AG04449 (cell line): ENCODE measurements at places on chromosomes 1 and 21.

GRCh38 chr1:246959944-246960693, 28.4 kb upstream of the AHCTF1 start:
- no peak for DNase-seq

- no peak for DNase-seq
Measured at GRCh38 chr1:36297062-36297461, 9.1 kb upstream of the SH3D21 start.

- no peak for DNase-seq
Measured at GRCh38 chr1:45012639-45013278, 705 bp downstream of the UROD start.

- DNase-seq, result no peak
Measured at GRCh38 chr1:97006044-97006661, 284.6 kb downstream of the PTBP2 start.
